Mesenchymal stem cell (in vitro differentiated cells and primary cell): ENCODE measurements at places on chromosomes 4 and X.

GRCh38 chr4:147339100-147339499 is 141.8 kb upstream of the EDNRA start:
- DNase-seq: no peak

- DNase-seq: no peak
Observed at GRCh38 chrX:133661962-133662839, 246.9 kb upstream of the GPC4 start.

DNA sequence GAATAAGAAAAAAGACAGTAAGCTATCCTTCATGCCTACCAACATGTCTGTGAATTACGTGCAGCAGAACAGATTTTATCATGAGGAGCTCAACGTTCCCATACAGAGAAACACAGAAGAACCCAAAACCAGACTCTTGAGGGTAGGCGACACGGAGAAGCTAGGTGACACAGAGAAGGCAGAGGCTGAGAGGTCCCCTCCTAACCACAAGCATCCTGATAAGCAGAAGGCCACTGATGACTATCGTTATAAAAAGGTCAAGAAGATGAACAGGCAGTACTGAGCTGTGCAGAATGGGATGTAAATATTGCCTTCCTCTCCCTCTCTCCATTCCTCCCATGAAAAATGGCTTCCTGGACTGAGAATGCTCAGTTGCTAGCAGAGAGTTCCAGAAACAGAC is 350.2 kb upstream of the BOD1L1 start:
- no peak for DNase-seq

- DNase-seq: no peak
Observed at GRCh38 chr4:159770969-159771368, 668.1 kb downstream of the RAPGEF2 start.
